ENCODE measurements at places on chromosomes 7 and 10.

DNA sequence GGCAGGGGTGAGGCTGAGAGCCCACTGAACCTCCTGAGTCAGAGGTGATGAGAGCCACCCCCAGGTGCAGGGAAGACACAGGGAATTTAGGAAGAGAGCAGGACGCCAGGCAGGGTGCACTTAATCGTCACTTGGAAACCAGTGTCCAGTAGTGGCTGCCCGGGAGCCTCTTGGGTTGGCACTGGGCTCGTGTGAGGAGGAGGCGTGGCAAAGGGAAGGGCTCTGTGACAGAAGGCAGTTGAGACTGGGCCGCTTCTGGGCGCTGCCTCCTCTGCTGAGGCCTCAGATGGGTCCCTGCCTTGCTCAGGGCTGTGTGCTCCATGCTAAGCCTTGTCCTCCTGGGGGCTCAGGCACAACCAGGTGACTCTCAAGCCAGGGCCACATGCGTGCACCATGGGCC lies 13.3 kb downstream of the RET start:
- DNase-seq, result no peak

DNA sequence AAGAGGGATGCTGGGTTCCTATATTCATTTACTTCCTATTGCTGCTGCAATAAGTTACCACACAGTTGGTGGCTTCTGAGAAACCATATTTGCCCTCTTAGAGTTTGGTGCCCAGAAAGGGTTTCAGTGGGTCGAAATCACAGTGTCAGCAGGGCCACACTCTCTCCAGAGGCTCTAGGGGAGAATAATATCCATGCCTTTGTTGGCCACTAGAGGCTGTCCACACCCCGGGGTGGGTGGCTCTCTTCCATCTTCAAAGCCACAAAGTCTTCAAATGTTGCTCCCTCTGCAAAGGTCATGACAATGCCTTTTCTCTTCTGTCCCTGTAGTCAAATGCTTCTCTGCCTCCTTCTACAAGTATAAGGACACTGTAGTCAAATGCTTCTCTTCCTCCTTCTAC lies 989.4 kb downstream of the CCSER2 start:
- no peak for DNase-seq

DNA sequence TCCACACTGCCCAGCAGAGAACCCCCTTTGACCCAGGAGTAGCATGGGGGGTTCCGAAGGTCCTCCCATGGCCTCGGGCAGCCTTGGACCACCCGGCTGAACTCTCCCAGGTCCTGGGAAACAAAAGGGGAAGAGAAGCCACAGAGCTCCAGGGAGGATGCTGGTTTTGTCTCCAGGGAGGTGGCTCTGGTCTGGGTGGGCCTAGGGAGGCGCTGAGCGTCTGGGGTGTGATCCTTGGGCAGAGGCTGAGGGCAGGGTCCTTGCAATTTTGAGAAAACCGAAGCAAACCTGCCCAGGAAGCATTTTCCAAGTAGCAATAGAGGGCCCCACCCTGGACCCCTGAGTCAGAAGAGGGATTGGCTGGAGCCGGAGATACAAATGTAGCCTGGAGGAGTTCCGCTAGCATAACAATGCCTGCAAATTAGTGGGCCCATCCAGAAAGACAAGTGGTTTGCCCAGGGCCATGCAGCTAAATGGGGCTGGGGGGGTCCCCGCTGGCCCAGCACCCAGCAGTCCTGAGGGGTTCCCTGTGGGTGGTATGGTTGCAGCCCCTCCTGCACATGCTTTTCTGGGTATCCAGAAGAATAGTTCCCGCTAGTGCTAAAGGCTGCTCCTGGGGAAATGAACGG lies 2.0 kb downstream of the UTF1 start:
- DNase-seq, result no peak

GRCh38 chr10:79386637-79387465 lies 39.6 kb downstream of the PPIF start:
- DNase-seq, result no peak

GRCh38 chr10:128242641-128243040 lies 116.4 kb upstream of the MKI67 start:
- no peak for DNase-seq

DNA sequence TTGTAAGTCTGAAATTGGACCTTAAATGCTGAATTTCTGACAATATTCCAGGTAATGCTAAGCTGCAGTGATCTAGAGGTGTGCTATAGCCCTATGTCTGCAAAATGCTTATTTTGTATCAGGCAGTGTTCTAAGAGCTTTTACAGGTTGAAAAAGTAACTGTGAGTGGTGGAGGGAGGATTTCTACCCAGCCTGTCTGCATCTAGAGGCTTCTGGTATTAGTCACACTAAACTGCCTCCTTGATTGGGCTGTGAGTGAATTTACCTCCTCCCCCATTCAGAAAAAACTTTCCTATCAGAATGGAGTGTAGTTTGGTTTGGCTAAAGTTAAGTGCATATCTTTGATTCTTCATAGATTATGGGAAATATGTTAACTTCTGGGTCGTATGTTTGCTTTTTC lies 56.8 kb downstream of the BBS9 start:
- no peak for DNase-seq

- no peak for DNase-seq
These were observed 8.8 kb downstream of the ADAP1 start for GRCh38 chr7:945556-946255.

GRCh38 chr10:119502209-119502608 lies 40.3 kb downstream of the RGS10 start:
- no peak for DNase-seq

DNA sequence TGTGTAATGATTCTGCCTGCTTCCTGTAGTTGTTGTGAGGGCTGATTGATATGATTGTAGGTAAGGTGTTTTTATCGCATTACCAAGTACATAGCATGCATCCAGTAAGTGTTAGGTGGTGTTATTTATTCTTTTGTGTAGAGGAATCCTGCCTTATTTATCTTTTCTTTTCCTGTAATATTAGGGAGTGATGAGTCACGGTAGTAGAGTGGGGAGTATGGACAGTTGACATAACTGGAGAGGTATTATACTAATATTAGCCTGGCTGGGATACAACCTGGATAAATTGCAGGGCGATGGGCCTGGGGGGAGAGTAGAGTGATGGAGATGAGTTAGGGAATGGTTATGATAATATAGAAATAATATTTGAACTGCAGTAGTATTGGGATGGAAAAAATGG lies 9.8 kb downstream of the SDK1 start:
- no peak for DNase-seq

DNA sequence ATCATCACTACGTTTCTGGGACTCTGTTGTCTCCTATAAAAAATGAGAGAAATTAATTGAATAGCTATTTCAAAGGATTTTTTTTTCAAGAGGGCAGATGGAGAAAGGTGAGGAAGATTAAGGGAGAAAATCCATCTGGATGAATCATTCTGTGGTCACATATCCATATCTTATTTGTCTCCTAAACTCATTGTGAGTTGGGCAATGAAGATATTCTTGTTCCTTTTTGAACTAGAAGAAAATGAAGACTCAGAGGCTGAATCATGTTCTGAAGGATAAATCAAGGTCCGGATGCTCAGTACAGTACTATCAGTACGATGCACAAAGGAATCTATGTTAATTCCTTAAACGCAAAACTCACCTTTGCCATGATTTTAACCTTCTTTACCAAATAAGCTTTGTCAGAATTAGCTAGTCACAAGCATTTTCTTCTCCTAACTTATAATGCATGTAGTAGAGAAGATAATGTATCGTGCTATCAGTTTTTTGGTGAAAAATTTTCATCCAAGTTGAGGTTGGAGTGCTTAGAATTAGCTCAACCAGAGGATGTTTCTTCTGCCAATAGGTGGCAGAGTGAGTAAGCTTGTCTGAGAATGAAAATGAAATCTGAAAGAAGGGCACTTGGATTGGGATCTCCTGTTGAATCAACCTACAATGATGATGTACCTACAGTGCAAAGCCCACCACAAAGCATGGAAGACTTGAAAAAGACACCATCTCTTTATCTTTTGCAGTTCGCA lies 446.9 kb downstream of the KIF20B start:
- no peak for DNase-seq

DNA sequence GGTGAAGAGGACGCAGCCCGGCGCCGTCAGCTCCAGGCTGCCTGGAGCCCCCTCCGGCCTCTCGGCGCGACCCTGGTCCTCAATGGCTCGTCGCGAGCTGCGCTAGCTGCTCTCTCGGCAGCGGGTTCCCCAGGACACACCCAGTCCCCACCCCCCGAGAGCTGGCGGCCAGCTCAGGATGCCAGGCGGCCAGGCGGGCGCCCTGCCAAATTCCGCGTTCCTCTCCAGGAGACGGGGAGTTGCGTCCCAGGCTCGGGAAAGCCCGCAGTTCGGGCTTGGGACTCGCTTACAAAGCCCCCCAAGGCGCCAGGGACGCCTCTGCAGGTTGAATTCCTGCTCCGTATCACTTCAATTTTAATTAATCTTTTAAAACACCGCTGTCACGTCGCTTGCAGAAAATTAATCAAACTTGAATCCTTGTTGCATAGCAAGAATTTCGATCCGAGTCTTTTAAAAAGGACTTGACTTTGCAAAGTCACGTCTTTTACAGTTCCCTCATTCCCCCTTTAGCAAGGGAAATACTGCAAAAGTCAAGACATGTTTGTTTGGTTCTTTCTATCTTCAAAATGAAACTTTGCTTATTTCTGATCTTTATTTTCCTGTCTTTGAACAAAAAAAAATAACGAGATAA lies 28.2 kb downstream of the SKIDA1 start:
- peak; percentile 13 for DNase-seq

DNA sequence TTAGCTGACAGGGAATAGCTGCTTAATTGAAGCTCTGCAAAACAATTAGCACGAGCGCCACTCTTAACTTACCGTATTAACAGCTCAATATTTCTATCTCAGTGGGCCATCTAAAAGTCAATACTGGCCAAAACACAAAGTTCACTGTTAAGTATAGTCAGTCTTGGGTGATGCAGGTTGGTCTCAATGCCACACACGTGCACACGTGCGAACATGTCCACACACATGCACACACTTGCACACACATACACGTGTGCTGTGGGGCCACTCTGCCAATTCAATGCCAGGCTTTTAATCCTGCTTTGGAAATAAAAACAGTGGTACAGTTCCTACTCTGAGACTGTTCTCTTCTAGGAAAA lies 105.1 kb downstream of the GRB10 start:
- no peak for DNase-seq

DNA sequence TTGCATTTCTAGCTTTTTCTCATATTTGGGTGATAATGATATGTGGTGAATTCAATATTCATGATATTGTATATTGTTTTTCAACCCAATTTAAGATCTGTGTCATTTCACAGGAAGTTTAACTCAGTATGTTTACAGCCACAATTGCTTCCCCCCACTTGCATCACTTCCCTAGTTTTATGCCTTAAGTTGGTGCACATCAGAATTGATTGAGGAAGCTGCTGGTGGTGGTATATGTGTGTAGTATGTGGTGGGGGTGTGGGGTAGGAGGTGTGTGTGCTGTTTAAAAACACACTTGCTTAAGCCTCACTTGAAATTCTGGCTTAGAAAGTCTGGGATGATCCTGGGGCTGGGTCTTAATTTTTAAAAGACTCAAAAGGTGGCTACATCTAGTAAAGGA lies 245.1 kb upstream of the AOAH start:
- DNase-seq, result no peak

GRCh38 chr7:138204285-138204981 lies 128.2 kb downstream of the AKR1D1 start:
- DNase-seq, result no peak

- no peak for DNase-seq
These were observed 83.3 kb upstream of the PDZD8 start for GRCh38 chr10:117458571-117458970.

GRCh38 chr10:21473135-21473534 lies 52.3 kb downstream of the SKIDA1 start:
- no peak for DNase-seq

- DNase-seq, result no peak
These were observed 77.7 kb downstream of the ITGB8 start for GRCh38 chr7:20408467-20408826.

GRCh38 chr10:18906636-18907035 lies 142.0 kb upstream of the MALRD1 start:
- DNase-seq, result no peak

DNA sequence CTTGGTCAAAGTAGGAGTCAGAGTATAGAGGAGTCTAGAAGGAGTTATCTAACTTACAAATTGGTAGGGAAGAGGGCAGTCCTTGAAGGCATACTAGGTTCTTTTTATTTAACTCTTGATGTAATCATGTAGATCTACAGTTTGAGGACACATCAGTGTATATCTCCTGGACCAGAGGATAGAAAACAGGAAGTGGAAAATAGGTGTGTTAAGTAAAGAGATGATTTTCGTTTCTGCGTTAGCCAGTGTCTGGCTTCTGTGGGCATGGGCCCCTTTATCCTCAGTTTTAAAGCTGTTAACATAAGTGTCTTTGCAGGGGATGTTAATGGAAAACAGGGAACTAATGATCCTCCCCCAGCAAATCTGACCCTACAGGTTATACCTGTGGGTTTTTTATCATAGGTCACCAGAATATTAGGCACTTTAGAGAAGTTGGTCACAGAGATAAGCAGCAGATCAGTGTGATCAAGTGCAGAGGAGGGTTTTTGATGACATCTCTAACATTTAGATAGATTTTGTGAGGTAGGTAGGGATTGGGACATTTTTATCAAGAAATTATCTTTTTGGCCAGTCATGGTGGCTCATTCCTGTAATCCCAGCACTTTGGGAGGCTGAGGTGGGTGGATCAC lies 58.6 kb upstream of the PRSS1 start:
- DNase-seq, result no peak

Data from esophagus squamous epithelium (tissue), 5 donors.